ENCODE measurements at places on chromosomes 5 and 9.

- DNase-seq: no peak
Measured at GRCh38 chr5:154517181-154517580, 39.2 kb upstream of the HAND1 start.

DNA sequence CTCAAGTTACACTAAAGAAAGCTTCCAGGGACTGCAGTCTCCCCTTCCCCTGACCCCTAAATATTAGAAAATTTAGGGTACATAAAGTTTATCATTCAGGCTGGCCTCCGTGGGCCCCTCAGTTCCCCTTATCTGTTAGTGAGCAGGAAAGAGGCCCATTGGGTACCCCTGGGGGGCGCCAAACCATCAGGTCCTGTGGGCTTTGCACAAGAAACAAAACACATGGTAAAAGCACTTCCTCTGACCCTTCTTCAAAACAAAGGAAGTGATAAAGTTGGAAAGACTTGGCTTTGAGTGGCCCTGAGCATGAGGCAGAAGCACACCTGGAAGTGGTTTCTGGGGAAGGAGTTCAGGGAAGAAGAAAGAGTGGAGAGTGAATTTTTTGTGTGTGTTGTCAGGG lies 213.0 kb downstream of the SMARCA2 start:
- no peak for DNase-seq

GRCh38 chr5:92237896-92238295 lies 854.8 kb upstream of the ARRDC3 start:
- no peak for DNase-seq

GRCh38 chr5:113172231-113172826 lies 195.7 kb downstream of the DCP2 start:
- no peak for DNase-seq

GRCh38 chr5:177361418-177362291 lies 3.9 kb downstream of the RGS14 start:
- no peak for DNase-seq

- no peak for DNase-seq
Measured at GRCh38 chr9:137236936-137237421, 4.1 kb upstream of the TUBB4B start.

DNA sequence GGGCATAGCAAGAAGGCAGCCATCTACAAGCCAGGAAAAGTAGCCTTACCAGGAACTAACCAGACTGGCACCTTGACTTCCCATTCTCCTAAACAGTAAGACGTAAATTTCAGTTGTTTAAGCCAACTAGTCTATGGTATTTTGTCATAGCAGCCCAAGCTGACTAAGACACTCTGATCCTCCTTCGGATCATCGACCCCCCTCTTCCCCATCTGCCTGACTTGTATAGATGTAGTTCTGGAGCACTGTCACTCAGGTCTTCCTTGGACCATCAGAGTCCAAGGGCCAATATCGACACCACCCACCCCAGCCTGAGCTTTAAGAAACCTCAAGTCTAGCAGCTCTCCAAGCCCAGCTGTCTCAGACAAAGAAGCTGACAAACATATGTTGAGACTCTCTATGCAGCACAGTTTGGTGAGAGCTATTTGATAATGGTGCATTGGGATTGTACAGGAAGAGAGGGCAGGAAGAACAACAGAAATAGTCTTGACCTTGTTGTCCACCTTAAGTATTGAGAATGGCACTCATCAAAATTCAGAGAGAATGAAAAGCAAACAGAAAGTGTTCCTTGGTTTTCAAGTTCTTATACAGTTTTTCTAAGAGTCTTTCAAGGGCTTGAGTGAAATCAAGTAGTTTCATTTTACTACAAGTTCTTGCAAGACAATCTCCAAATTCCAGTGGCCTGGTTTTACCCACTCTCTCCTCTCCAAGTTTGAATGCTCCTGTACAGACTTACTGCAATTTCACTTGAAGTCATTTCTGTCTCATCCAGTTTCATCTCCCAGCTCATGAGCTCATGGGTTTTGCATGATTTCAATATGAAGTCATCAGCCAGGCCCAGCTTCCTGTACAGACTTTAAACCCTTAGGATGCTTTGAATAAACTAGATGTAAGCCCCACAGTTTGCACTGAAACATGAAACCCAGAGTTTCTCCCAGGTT lies 122.3 kb upstream of the RAI14 start:
- DNase-seq: no peak

- no peak for DNase-seq
Measured at GRCh38 chr9:12798066-12798770, 23.4 kb downstream of the LURAP1L start.

DNA sequence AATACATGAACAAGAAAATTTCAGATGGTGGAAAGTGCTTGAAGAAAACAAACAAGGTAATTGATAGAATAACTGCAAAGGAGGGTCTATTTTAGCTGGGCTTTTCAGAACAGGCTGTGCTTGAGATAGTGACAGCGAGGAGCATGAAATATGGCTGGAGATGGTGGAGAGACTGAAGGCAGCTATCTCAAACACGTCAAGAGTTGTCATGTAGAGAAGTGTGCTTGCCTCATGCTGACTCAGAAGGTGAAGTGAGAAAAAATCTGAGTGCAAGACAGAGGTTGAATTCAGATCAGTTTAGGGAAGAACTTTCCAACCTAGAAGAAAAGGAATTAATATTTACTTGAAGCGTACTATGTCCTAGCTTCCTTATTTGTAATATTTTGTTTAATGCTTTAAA lies 115.5 kb upstream of the RANBP3L start:
- no peak for DNase-seq

DNA sequence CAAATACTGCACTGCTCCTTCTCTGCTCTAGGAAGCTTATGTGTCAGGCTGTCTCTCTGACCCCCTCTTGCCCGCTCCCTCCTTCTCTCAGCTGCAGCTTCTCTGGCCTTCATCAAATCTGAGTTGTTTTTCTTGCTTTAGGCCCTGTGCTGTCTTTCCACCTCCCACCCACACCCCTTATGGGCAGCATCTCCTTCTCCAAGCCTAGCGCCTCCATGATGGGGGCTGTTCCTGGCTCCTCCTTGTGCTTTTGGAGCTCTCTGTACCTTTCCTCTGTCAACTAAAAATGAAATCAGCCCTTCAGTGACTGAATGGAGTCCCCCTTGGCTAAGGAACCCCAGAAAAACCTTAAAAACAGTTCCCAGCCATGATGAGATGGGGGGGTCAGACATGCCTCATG lies 6.6 kb upstream of the CFAP157 start:
- no peak for DNase-seq

- DNase-seq: no peak
Measured at GRCh38 chr5:3325972-3326840, 269.4 kb upstream of the IRX1 start.

DNA sequence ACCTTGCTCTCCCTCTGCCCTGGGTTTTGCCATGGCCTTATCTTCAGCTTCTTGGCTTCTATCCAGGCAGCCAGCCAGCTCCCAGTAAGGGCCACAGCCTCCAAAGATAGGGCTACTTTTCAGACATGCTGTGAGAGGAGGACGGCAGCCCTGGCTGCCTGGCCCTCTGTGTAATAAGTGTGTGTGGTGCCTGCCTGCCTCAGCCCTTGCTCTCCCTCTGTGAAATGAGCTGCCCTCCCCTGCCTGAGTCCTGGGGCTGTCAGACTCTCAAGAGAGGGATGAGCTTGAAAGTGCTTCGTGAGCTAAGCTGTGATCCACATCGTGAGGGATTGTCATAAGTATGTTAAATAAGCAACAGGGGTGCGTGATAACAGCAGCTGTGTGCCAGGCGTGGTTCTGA lies 8.1 kb downstream of the NDST1 start:
- DNase-seq: no peak

- no peak for DNase-seq
Measured at GRCh38 chr5:42929871-42930270, 110.2 kb downstream of the ANXA2R start.

DNA sequence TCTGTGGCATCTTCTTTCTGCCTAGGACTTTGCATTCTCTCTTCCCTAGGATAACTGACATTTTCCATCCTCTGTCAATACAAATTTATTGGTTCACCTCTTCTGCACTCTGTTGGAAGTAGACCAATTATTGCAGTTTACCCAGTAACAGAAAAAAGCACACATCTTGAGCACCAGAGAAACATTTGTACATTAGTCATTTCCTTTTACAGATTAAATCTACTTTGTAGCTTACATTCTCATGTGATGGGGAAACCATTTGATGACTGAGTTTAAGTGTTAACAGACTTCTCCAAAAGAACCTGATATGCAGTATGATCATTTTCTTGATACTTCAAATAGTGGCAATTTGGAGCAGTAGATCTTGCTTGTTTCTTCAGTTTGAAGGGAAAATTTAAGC lies 1098.8 kb downstream of the DTWD2 start:
- DNase-seq: no peak

GRCh38 chr9:1013021-1013420 lies 36.6 kb downstream of the DMRT3 start:
- no peak for DNase-seq

DNA sequence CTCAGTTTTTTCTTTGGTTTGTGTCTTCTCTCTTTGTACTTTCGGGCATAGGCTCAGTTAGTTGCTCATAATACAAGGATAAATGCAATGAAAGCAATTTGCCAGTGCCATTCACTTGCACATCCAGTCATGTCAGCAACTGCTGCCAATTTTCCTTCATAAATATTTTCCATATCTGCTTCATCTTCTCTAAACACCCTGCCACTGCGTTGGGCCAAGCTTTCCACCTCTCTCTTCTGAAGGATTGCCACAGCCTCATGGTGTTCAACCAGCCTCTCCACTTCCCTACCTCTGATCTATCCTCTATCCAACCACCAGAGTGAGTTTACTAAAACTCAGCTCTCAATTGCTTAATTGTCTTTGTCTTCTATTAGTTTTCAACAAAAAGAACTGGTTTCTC lies 192.5 kb upstream of the ZNF462 start:
- no peak for DNase-seq

DNA sequence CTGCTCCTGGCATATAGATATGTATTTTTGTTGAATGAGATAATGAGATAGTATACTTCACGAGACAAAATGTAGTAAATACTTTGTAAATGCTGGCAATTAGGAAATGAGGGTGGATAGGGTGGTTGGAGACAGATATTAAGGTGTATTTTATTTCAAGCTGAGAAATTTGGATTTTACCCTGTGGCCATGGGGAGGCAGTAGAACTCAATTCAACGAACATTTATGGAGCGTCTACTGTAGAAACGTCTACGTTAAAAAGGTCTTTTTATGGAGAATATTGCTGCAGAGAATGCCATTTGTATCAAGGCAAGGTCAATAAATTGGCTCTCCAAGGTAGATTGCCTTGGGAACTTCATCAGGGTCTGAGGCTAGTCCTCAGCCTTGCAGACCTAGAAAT lies 21.5 kb upstream of the RALGPS1 start:
- DNase-seq: no peak

- no peak for DNase-seq
Measured at GRCh38 chr9:133752739-133753446, 14.7 kb upstream of the SARDH start.

- no peak for DNase-seq
Measured at GRCh38 chr5:140603734-140604133, 29.2 kb downstream of the CD14 start.

DNA sequence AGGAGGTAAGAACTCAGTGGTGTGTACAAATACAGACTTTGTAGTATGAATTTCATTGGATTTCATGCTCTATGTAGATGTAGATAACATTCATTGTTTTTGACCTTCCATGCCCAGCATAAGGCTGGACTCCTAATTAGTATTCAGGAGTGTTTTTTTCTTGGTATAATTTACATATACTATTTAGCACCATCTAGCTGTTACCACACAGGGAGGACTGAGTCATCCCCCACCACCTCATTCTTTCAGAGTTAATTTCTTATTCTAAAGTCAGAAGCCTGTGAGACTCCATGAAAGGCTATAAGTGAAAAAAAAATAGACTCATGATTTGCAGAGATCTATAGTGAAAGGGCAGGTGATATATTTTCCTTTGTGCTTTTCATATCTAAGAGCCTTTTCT lies 555.0 kb downstream of the PRR16 start:
- no peak for DNase-seq

DNA sequence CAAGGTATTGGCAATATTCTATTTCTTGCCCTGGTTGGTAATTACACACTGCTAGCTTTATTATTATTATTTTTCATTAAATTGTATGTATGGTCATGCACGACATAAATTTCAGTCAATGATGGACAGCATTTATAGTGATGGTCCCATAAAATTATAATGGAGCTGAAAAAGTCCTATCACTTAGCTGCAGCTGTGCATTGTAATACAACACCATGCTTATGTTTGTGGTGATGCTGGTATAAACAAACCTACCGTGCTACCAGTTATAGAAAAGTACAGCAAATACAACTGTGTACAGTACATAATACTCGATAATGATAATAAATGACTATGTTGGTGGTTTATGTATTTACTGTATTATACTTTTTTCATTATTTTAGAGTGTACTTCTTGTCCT lies 65.5 kb downstream of the NR3C1 start:
- no peak for DNase-seq

DNA sequence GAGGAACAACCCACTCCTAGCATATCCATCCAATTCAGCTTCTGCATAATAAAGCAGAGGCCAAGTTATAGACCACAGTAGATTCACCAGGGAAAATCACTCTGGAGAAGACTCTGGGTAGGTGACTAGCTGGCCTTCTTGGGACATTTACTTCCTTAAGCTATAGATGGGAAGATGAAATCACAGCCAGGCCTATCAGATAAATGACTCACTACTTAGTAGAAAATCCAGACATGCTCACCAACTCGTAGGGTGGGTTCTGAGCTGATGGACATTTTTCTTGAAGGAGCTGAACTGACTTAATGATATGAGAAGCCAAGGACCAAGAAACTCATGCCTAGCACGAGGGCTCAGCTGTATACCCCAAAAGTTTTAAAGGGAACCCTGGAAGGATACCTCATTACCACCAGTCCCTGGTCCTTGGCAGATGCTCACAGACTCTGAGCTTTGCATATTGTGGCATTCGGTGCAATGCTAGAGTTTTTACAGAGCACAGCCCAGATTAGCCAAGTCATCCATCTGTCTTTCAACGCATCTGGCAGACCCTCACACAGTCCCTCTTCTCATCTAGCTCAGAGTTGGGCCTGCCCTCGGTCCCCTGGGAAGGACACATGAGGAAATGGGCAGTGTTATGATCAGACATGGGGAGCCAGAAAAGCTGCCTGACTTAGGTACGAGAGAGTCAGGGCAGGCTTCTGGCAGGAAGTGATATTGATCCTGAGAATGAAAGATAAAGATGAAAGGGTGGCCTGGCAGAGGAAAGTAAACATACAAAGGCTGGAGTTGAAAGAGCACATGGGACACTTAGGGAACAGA lies 15.0 kb downstream of the ACSL6 start:
- no peak for DNase-seq

- no peak for DNase-seq
Measured at GRCh38 chr9:68798423-68798822, 93.4 kb downstream of the PIP5K1B start.

DNA sequence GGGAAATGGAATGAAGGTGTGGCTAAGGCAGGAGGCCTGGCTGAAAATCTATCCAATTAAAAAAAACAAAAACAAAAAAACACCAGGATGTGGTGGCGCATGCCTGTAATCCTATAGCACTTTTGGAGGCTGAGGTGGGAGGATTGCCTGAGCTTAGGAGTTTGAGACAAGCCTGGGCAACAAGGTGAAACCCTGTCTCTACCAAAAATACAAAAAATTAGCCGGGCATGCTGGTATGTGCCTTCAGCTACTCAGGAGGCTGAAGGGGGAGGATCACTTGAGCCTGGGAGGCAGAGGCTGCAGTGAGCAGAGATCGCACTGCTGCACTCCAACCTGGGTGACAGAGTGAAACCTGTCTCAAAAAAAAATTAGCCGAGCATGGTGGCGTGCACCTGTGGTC lies 21.1 kb downstream of the GRHPR start:
- no peak for DNase-seq

- no peak for DNase-seq
Measured at GRCh38 chr5:165617491-165617890, 2112.1 kb downstream of the MAT2B start.

All from stimulated activated CD4-positive, alpha-beta T cell treated with anti-CD3 and anti-CD28 coated beads, Interleukin-12 subunit alpha, Interleukin-12 subunit beta, amount 100 ng/mL, for 48 hours (primary cell).